EL (cell line): ENCODE measurements at places on chromosomes 2 and 18.
A peak's percentile ranks its signal among the peaks of the same experiment; 100 is the strongest.

DNA sequence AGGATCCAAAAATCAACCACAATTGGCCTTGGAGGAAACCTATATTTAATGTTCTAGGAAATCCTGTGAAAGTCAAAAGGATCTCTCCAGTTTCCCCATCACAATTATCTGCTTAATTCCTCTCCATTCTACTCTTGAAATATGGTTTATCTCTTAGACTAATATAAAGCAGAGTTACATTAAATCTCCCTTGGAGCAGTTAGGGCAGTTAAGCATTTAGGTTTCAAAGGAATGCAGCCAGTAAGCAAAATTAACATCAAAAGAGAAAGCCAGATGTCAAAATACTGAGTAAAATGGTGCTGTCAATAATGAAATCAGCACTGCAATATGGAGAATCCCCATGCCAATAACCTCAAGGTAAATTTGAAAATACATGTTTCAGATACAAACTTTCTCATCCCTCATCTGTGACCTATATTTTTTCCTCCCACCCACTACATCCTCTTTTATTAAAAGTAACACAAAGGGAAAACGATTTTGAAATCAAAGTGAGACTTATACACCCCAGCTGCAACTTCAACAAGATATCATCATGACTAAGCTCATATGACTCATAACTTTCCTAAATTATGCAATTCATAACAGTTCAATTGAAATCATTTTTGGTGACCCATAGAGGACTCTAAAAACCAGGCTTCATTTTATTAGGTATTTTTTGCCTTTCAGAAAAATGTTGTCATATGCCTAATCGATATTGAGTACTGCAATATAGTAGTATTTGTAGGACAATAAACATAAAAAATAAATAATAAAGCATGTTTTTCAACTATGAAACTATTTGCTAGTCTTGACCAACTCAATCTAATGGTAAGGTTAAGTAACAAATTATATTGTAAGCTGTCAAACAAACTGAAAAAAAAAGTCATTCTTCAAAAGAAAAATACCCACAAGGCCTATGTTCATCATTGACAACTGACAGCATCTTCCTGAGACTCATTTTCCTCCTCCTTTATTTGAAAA, 3.1 kb downstream of the ADAM17 start:
- peak; percentile 75 for DNase-seq

- DNase-seq, result peak; percentile 64
These were observed 997 bp downstream of the BOK start for GRCh38 chr2:241559323-241560161.

- no peak for DNase-seq
These were observed 161.6 kb upstream of the CAPN13 start for GRCh38 chr2:30968660-30969397.

DNA sequence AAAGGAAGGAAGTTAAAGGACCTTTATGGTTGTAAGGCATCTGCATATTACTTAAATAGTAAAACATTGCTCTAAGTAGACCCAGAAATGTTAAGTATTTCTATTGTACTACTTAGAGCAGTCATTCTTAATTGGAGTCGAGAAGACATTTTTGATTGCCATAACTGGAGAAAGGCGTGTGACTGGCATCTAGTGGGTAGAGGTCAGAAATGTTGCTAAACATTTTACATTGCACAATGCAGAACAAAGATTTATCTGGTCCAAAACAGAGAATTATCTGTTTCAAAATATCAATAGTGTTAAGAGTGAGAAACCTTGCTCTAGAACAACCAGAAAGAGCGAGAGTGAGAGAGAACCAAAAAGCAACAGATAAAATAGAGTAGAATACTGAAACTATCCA, 23.3 kb upstream of the ROCK1 start:
- DNase-seq, result peak; percentile 29

- no peak for DNase-seq
These were observed 5.1 kb upstream of the BCL11A start for GRCh38 chr2:60558536-60558935.

DNA sequence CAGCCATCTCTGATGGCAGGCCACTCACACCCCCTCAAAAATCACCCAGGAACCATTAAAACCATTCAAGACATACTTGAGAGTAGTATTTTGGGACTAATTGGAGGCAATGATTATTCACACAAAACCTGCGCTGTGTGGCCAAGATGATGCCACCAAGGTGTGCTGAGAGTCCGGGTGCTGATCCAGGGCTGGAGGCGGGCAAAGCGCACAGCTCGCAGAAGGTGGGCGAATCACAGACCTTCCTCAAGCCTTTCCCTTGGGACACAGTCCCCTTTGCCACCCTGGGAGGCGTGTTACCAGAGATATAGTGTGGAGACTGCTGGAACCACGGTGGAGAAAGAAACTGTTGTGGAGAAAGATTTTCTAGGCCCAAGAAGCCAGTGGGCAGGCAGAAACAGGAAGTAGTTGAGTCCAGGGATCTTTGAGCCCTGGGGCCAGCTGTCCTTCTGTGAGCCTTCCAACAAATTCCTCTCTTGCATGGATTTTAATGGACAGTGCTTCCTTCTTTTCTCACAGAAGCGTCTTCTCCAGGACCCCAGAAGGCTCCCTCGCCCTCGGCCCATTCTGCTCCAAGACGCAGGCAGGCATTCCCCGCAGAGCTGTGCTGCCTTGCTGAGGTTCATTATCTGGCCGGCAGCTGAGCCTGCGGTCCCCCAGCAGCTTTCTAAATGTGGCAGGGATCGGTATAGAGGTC, 8.0 kb downstream of the COPS9 start:
- DNase-seq, result no peak

- DNase-seq, result no peak
These were observed 19.4 kb downstream of the SERPINB13 start for GRCh38 chr18:63606526-63606925.

GRCh38 chr18:32848826-32849225, 76.0 kb upstream of the KLHL14 start:
- DNase-seq, result no peak

GRCh38 chr2:238486123-238486848, 59.6 kb downstream of the ASB1 start:
- no peak for DNase-seq

DNA sequence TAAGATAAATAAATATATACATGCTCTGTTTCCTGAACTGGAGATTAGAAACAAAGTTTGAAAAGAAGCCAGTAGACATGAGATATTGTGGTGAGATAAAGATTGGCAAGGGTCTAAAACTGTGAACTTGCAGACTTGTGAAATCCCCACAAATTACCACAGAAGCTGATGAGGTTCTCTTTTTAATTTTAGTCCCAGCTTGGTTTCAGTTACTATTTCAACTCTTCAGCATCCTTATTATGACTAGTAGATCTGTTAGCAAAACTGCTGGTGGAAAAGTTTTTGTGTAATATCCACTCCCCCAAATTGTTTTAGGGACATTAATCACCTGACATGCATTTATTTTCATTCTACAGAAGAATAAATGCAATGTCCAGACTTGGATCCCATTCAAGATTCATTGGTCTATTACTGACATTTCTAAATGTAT, 20.8 kb downstream of the RASGRP3 start:
- peak; percentile 53 for DNase-seq

DNA sequence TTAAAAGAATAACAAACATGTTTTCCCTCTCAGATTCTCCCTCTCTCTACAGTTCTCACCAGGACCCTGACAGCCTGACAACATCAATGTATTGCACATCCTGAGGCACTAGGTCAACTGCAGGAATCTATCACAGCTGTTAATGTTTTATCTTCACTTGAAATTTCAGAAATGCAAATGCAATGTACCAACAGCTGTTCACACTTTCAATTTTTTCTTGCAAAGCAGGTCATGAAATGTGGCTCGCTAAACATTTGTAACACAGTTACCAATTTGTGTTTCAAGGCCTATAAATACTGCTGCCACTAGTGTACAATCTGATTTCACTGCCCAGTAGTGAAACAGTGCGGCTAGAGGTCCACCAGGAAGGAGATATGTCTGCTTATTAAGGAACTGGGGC, 147.8 kb downstream of the EXOC6B start:
- DNase-seq, result no peak

DNA sequence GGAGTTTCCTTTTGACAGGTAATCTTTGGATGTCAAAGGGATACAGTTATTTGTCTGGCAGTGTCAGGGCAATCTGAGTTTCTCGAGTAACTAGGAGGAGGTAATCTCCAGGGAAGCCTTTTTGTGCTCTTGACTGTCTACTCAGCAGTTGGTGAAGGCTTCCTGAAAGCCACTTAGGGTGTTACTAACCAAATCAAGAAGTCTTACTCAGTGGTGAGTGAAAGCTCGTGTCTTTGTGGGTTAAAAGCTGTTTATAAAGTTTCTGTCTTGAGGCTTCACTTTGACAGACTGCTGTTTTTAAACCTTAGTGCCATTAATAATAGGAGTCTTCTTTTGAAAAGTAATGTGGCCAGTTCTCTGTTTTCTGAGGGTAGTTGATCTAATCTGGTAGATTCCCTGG, 1.7 kb downstream of the THSD7B start:
- no peak for DNase-seq

DNA sequence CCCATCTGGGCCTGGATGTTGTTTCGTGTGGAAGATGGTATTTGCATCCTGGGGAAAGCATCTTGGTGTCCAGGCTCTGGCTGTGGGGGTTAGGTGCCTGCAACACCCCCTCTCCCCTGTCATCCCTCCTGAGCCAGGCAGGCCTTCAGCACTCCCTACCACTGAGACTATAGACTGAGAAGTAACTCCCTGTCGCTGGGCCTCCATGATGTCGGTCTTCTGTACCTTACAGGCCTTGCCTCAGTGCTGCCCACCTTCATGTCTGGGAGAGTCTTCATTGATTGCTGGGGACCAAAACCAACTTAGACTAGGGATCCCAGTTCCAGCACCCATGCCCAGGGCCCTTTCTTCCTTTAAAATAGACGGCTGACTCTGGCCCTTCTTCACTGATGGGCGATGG, 33.1 kb upstream of the DNMT3A start:
- no peak for DNase-seq

DNA sequence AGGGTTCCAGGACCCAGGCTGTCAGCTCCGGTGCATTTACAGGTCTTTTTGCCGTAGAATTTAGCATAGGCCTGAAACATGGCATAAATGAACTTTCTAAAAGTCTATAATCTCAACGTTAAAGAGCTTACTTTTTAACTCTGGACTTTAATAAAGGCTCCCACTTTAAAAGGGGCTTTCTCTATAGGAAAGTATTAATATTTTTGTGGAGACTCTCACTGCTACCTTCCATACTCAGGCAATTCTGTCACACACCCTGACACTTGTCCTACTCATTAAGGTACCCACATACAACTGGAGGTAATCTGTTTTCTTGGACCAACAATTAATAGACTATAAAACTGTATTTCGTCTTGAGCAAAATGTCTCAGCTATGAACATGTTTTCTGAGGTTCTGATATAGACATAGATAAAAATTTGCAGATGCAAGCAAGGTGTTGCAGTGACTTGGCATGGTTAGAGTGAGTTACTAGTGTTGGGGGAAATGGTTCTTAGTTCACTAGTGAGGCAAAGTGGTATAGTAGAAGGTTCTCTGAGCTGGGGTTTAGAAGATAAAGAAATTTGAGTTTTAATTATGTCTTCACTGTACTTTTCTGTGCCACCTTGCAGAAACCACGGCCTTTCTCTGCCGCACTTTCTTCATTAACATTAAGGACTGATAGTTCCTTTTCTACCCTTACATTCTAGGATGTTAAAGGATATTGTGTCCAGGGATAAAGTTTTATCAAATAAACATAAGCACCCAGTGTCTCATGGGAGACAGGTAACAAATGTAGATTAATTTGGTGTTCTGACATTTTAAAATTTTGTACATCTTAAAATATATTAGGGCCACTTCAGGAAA, 10.8 kb upstream of the NR4A2 start:
- no peak for DNase-seq

DNA sequence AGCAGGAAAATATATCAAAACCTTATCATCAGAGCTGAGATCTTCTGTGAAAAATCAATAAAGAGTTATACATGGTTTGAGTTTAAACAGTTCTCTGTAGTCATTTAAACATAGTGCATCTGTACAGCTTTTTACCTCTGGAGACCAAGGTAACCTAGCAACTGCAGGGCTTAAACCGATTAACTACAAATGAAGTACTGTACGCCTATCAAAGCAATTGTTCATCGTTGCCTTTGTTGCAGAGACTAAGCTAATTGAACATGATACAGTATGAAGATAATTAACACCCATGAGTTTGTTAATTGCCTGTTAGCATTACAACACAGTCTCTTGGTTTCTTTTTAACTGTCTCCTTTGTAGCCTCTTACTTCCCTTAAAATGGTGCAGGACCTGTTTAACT, 147.9 kb downstream of the LNPK start:
- DNase-seq, result no peak

- no peak for DNase-seq
These were observed 109.6 kb downstream of the GLI2 start for GRCh38 chr2:120845277-120845676.

DNA sequence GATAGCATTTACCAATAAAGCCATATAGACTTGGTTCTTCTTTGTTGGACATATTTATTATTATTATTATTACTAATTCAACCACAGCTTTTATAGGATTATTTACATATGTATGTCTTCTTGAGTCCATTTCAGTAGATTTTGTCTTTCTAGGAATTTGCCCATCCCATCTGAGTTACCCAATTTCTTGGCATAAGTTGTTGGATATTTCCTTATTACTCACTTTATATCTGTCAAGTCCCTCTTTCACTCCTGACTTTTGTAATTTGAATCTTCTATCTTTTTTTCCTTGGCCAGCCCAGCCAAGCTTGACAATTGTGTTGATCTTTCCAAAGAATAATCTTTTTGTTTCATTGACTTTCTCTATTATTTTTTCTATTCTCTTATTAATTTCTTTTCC, 543.7 kb downstream of the SUCLG1 start:
- no peak for DNase-seq

DNA sequence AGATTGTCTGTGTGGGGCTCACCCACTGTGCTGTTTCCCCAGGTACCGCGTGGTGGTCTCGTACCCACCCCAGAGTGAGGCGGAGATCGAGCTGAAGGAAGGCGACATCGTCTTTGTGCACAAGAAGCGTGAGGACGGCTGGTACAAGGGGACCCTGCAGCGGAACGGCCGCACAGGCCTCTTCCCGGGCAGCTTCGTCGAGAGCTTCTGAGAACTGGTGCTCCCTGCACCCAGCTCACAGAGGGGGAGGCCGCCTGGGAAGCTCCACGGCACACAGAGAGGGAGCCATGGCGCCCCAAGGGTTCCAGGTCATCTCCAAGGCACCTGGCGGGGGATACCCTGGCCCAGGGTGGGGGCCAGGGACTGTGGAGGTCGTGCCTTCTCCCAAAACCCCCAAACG, 112.3 kb downstream of the SEPTIN10 start:
- DNase-seq, result no peak

DNA sequence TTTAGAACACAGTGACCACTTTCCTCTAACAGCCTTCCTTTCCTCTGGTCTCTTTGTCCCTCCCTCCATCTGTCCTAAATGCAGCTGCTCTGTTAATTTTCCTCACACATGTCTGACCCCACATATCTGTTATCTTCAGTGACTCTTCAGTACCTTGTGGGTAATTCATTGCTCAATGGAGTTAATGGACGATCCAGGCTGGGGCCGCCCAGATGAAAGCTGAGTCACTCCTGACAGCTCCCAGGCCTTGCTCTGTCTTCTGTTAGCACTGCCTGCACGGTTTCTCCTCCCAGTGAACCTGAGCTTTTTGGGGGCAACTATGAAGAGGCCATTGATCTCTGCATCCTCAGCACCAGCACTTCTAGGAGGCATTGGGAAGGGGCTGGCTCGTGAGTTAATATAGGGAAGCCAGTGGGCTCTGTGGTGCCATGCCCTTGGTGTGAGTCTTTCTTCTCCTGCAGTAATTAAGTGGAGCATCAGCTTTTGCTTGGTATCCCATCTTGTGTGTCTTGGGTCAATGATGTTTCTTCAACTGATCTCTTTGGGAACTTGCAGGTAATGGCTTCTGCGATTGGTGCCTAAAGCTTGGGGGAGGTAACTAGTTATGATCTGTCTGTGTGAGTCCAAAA, 67.3 kb downstream of the SNORC start:
- DNase-seq, result peak; percentile 43
